ENCODE measurements at places on chromosomes 3 and 15.

DNA sequence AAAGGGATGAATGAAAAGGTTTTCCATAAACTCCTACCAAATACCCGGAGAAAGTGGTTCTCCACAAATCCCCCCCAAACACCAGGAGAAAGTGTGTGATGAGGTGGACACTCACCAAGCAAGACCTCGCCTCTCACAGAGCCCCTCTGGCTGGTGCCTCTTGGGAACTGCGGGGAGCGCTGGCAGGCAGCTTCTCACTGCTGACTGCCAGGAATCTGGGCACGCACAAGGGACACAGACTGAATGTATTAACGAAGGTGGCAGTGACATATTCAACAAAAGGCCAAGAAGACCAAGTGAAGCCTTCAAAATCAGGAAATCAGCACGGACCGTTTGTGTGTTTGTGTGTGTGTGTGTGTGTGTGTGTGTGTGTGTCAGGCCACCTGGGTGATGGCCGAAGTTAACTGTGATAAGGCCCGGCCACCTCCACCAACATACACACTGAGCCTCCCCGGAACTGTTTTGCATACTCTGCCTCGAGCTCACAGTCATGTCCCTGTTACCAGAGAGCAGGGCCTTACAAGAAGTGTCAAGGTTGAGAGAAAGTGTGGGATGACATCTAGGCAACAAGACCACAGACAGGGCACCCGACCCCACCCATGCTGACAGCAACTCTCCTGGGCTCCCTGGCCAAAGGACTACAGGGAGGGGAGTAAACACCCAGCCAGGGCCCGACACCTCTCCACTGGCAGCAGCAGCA is 18.0 kb downstream of the ATP10A start:
- DNase-seq, result no peak

GRCh38 chr3:81735334-81735733 is 26.1 kb downstream of the GBE1 start:
- no peak for DNase-seq

- no peak for DNase-seq
Measured at GRCh38 chr15:91118817-91119590, 18.9 kb downstream of the SV2B start.

- no peak for DNase-seq
Measured at GRCh38 chr3:139297588-139298311, 46.1 kb upstream of the MRPS22 start.

GRCh38 chr15:72474466-72474911 is 359 bp downstream of the ARIH1 start:
- DNase-seq, result peak; percentile 57

- DNase-seq, result no peak
Measured at GRCh38 chr3:129453732-129454131, 13.7 kb downstream of the IFT122 start.

GRCh38 chr3:181007262-181007661 is 17.7 kb upstream of the DNAJC19 start:
- DNase-seq, result no peak

GRCh38 chr3:20043825-20044224 is 3.6 kb downstream of the KAT2B start:
- DNase-seq, result no peak

- no peak for DNase-seq
Measured at GRCh38 chr3:150094150-150094933, 123.6 kb upstream of the PFN2 start.

- DNase-seq, result no peak
Measured at GRCh38 chr3:127774647-127775046, 47.7 kb downstream of the MGLL start.

GRCh38 chr3:188071636-188072035 is 82.3 kb upstream of the LPP start:
- DNase-seq, result no peak

GRCh38 chr15:41946970-41947369 is 25.4 kb downstream of the EHD4 start:
- no peak for DNase-seq

- DNase-seq, result no peak
Measured at GRCh38 chr15:51341366-51342226, at the start of gene GLDN. TSS of gene GLDN (plus strand) at chr15:51341655. CDS start at chr15:51341685, 30 bp downstream.

Measured in activated naive CD4-positive, alpha-beta T cell (primary cell).